Vagina (tissue), 2 donors: ENCODE measurements at places on chromosomes 6 and 20. TPM values are rescaled to one million over a fixed set of nuclear protein-coding genes. Genes with fewer than 3 reads are reported as not detected.

- H3K27ac ChIP-seq, result no peak overlapping the region
- DNase-seq, result no peak
- H3K4me3 ChIP-seq, result no peak overlapping the region
- no peaks in the 10 kb centered on the region for H3K4me1 ChIP-seq
Observed at GRCh38 chr6:9064156-9064555, 628.8 kb upstream of the SLC35B3 start.

- H3K4me3 ChIP-seq, result no peak overlapping the region
- no peak overlapping the region for H3K27ac ChIP-seq
- H3K36me3 ChIP-seq, result no peaks in the 10 kb centered on the region
Observed at GRCh38 chr6:113558431-113558830, 298.7 kb upstream of the MARCKS start.

GRCh38 chr6:85143676-85144075, 306.2 kb upstream of the NT5E start:
- H3K27me3 ChIP-seq, result no peaks in the 10 kb centered on the region
- H3K4me1 ChIP-seq, result no peaks in the 10 kb centered on the region
- H3K36me3 ChIP-seq, result no peaks in the 10 kb centered on the region
- H3K27ac ChIP-seq, result no peak overlapping the region
- no peak for DNase-seq

MTG2 gene
- 13.3 TPM for total RNA-seq

SALL4 gene
- not detected for total RNA-seq
